ENCODE measurements at places on chromosomes 12 and 14.
A peak's percentile ranks its signal among the peaks of the same experiment; 100 is the strongest.

- no peak for DNase-seq
These were observed 139.1 kb upstream of the SFSWAP start for GRCh38 chr12:131571827-131572226.

DNA sequence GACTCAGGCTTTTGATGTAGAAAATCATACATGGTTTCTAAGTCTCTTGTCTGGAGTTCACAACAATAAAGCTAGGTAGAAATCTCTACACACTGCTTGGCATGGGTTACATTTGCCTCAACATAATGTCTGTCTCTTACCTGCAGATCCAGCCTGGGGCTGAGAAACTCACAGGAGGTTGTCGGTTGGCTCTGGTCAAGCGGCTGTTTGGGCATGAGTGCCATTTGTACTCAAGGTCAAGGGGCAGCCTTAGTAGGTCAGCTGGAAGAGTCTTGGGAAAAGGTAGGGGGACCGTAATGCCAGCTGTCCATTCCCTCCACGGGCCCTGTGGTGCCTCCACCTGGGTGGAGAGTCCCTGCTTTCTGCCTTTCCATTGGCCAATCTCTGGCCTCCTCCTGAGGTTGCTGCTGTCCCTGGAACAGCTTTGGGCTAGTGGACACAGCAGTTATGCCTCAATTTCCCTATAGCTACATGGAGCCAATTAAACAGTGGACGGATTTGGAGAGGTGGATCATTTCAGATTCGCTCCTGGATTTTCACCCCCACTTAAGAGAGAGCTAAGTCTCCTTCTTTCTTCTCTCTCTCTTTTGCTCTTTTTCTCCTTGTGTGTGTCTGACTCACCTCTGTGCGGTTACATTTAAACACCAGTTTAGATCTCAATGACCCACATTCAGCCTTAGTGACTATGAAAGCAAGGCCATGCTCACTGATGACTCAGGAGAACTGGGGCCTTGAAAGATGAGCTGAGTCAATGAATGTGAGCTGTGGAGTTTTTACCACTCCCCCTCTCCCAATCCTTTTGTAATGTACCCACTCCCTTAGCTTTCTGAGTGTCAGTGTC, 132.8 kb upstream of the HIF1A start:
- DNase-seq = no peak

GRCh38 chr14:23521785-23522640, 29.6 kb downstream of the ZFHX2 start:
- DNase-seq = no peak

DNA sequence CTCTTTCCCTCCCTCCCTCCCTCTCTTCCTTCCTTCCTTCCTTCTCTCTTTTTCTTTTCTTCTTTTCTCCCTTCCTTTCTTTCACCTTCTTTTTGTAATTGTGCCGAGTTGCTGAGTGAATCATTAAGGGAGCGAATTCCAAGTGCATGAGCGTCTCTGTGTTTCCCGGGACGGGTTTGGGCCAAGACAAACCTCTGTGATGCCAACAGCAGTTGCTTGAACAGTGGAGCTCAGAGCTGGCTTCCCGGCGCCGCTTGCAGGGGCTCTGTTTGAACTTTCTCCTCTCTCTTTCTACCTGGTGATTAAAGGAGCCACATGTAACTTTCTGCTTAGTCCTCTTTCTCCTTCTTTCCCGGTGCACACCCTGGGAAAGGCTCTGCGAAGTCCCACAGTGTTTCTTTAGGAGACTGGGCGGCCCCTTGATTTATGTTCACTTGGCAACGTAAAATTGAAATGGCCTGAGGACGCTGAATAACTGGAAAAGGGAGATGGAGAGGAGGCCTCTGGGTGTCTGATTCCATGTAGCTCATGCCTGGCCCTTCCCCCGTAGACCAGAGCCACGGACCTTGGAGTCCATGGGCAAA, 33.7 kb upstream of the MAP1LC3B2 start:
- DNase-seq = peak; percentile 35

GRCh38 chr14:99234961-99235571, 36.9 kb downstream of the BCL11B start:
- DNase-seq = peak; percentile 87

- no peak for DNase-seq
These were observed 28.0 kb downstream of the CCDC63 start for GRCh38 chr12:110874781-110875180.

GRCh38 chr14:56118611-56119181, 485 bp downstream of the PELI2 start:
- no peak for DNase-seq

DNA sequence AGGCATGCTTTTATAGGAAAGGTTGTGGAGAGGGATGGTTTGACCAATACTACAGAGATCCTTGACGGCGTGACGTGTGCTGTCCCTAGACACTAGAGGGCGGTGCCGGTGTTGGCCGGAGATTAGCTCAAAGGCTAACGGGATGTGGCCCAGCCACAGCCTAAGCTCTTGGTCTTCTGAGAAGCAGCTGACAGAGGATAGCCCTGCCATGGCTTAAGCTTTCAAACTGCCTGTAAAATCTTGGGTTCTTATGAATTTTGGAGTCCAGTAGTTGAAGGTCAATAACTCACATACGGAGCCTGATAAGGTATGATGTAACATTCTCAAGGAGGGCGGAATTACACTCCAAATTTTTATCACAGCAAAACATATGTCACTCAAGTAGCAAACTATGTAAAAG, 515.7 kb upstream of the ATXN7L3B start:
- peak; percentile 40 for DNase-seq

Data from A673 (cell line).